ENCODE measurements at places on chromosomes 1 and 21.

DNA sequence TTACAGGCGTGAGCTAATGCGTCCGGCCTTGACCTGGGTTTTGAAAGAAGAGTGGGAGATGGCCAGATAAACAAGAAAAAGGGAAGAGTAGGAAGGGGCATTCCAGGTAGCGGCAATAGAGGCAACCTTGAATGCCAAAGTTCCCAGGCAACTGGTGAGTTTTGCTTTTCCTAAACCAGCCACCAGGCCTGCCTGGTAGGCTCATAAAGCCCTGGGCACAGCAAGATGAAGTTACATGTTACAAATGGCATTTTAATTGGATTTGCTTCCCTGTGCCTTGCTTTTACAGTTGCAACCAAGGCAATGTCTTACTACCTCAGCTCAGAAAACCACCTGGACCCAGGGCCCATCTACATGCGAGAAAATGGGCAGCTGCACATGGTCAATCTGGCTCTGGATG lies 5.5 kb downstream of the LRRC42 start:
- DNase-seq, result no peak

DNA sequence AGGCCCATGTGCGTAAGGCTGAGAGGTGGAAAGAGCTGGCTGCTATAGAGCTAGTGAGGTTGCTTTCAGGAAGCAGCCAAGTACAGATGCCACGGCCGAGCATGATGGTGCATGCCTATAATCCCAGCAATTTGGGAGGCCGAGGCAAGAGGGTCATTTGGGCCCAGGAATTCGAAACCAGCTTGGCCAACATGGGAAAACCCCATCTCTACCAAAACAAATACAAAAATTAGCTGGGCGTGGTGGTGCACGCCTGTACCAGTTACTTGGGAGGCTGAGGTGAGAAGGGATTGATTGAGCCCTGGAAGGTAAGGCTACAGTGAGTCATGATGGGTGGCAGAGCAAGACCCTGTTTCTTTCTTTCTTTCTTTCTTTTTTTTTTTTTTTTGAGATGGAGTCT lies 2.7 kb downstream of the CCDC24 start:
- no peak for DNase-seq

DNA sequence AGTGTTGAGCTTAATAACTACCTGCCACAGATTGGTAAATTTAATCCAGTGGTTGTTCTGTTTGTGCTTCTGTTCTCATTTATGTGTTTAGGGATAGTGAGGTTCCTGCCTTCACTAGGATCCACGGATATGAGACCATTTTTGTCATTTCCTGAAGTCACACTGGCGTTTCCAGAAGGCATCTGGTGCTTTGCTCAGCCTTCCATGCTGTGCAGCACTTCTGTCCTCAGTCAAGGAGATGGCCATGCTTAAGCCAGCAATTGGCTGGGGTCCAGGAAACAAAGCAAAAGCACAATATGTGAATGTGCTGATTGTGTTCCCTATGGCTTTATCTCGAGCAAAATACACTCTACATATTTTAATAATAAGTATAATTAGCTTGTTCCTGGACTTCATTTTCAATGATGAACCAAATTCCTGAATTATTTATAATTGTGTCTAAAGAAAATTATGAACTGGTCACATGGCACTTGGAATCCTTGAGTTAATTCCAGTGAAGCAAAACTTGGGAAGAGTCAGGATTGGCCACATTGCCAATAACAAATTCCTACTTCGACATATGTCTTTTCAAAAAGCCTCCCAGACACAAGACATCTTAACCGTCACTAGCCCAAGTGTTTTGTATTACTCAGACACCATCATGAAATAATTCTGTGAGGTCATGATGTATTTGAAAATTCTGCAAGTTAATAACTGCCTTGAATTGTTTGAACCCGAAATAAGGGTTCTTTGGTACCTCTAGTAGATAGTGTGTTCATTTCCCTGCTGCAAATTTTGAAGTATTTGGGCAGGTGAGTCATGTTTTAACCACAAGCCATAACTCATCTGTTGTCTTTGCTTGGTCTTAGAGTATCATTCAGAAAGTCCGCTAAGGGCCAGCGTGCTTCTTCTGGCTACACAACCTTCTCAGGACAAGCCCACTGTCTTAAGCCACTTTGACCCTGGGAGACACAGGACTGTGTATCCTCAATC lies 412.4 kb downstream of the DISC1 start:
- DNase-seq, result no peak

GRCh38 chr1:198681252-198681651 lies 42.4 kb downstream of the PTPRC start:
- peak; percentile 14 for DNase-seq

DNA sequence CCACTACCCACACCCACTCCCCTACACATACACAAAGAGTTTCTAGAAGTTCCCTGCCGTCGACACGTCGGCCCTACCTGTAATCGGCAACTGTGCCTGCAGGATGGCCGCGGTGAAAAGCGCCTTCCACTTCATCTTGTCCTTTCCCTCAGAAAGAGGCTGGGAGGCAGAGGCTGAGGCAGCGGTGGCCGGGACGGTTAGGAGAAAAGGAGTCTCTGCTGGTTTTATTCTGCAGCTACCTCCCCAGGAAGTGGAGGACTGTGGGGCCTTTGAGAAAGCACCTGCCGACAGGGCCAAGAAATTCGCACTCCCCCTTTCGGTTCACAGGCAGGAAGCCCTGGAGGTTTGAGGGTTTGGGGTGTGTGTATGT lies at the start of gene CD247:
Gene CD247, minus strand, starts transcription at position 199 of the 370 bp plus-strand sequence. Its CDS starts 64 bp downstream, at position 135.
- DNase-seq, result no peak

DNA sequence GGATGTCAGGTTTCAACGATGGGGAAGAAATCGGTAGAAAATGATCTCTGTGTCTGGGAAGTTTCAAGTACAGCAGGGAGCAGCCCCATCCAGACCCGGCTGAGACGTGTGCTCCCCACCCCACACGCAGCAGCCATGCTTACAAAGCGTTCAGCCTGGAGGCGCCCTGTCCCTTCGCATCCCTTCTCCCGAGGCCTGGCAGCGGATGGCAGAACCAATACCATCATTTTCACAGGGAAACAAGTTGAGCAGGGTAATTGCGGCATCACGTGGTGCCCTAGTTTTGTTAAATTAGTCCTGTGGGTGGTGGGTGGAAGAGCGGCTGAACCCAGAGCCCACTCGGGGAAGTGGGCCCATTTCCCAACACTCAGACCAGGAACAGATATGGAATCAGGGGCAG lies 23.9 kb downstream of the KCNAB2 start:
- no peak for DNase-seq

GRCh38 chr21:42003051-42003461 lies 7.1 kb downstream of the ZBTB21 start:
- DNase-seq, result no peak

DNA sequence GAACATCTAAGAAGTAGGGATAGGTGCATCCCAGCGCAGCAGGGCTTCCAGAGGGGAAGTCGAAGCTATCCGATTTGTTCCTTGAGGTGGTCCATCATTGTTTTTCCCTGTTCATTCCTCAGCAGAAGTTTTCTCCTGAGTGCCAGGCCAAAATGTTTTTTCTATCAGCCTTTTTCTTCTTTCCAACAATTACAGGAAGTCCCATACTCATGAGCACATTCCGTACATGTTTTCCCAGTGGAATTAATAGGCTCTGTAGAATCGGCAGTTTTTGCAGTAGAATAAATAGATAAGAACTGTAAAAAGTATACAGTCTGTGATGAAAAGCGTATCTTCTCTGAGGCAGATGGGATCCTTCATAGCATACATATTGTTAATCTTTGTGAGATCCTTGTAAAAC lies 24.8 kb downstream of the CD101 start:
- DNase-seq, result no peak

- DNase-seq, result no peak
These were observed 178.8 kb upstream of the NFIA start for GRCh38 chr1:60903591-60903990.

DNA sequence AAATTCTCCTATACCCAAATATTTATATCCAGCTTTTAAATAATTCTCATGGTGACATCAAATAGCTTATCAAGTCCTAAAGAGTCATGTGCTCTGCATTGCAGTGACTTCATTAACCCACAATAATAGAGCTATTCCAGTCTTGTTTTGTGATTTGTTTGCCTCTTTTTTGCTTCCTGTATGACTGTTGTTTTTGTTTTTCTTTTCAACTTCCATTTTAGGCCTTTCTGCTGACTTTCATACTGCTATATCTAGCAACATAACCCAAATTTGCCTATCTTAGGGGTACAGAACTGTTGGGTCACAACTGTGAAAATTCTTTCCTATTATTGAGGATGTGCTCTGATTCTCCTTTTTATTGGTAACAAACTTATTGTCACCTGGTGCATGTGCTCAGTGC lies 30.3 kb downstream of the SPATA17 start:
- no peak for DNase-seq
